ENCODE measurements at places on chromosomes 4 and X. TPM values are rescaled to one million over a fixed set of nuclear protein-coding genes. Genes with fewer than 3 reads are reported as not detected.

DNA sequence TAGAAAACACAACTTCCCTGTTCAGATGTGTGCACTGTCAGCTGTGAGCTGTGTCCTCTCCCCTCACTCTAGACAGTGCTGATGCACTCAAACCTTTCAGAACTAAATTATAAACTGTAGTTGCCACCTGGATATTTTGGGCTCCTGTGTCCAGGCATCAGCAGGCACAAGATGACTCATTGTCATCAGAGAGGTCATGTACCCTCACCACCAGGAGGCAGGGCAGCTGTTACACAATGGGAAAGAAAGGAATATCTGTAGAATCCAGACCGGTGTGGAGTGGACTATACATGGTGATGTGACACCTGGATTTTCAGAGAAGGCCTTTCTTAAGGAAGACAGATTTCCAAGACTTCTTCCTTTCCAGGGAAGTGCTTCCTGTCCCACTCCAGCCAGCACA is 854.4 kb upstream of the AGA start:
- DNase-seq: no peak

- no peak for DNase-seq
Measured at GRCh38 chr4:95998311-95998710, 158.4 kb downstream of the PDHA2 start.

- no peak for DNase-seq
Measured at GRCh38 chr4:182427554-182427953, 184.4 kb downstream of the TENM3 start.

GRCh38 chr4:48226199-48226598 is 43.4 kb downstream of the TEC start:
- DNase-seq: no peak

DNA sequence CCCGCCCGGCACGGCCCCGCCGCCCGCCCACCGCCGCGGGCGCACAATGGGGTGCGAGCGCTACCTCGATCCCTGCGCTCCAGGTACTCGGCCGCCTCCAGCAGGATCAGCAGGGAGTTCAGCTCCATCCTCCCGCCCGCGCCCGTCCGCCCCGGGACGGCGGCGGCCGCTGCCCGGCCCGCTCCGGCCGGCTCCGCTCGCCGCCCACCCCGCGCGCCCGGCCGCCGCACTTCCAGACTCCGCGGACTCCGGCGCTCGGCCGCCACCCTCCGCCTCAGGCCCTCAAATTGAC is at the start of gene MXD4:
Gene MXD4, minus strand, starts transcription at position 257 of the 292 bp plus-strand sequence. Its CDS starts 129 bp downstream, at position 128.
- no peak for DNase-seq

DNA sequence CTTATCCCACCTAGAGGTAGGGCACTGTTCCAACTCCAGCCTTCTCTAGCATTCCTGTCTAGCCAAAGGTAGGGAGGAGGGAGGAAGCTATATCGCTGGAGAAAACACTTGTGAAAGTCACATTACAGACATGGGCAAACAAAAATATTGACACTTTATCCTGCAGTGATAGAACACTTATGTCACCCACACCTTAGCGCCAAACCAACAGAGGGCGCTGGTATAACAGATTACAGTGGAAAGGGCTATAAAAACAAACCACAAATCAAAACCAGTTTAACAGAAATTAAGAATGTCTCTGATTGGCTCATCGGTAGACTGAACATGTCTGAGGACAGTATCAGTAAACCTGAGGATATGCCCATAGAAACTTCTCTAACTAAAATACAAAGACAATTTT is 451.3 kb downstream of the TLL1 start:
- DNase-seq: no peak

GRCh38 chr4:177220376-177220775 is 89.3 kb upstream of the NEIL3 start:
- DNase-seq: no peak

- no peak for DNase-seq
Measured at GRCh38 chr4:181006499-181007260, 1236.5 kb upstream of the TENM3 start.

DNA sequence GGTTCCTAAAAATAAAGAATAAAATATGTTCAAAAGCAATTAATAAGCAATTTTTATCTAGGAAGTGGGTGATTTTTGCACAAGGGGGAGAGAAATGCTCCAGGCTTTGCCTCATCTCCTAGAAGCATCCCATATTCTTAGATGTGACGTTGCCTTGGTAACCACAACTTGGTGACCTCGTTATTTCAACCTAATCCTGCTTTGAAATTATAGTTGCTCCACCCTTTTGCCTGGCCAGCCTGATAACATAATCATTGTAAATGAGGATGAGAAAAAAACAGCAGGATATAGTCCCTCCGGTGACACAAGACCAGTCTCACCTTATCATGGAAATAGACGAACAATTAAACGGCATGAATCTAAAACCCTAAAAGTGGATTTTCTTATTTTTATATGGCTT is 194.4 kb downstream of the QDPR start:
- no peak for DNase-seq

DNA sequence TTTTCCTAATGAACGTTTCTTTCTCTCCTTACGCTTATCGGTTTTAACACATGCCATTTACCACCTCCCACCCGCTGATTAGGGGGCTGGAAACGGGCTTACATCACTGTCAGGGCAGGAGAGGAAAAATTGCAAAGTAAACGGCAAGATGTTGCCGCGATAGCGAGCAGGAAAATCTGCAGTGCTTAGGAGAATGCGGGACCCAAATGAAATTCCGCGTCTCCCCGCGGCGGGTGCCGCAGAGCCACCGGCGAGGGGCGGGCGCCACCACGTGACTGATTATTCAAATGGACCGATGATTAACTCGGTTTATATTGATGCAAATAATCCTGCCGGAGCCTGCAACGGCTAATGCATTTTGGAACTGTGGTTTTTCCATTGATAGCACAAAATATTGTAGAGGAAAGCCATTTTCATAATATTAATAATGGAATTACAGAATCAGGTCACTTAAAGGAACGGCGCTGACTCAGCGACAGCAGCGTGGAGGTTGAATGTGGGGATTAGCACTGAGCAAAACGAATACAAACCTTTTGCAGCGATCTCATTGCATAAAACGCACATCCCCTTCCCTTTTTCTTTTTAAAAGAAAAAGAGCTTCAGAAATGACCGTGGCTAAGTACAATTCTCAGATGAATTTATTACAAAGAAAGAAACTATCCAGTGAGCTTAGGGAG is 224.2 kb downstream of the STIM2 start:
- peak; percentile 19 for DNase-seq

- no peak for DNase-seq
Measured at GRCh38 chrX:154431341-154431740, 2.9 kb downstream of the ATP6AP1 start.

DNA sequence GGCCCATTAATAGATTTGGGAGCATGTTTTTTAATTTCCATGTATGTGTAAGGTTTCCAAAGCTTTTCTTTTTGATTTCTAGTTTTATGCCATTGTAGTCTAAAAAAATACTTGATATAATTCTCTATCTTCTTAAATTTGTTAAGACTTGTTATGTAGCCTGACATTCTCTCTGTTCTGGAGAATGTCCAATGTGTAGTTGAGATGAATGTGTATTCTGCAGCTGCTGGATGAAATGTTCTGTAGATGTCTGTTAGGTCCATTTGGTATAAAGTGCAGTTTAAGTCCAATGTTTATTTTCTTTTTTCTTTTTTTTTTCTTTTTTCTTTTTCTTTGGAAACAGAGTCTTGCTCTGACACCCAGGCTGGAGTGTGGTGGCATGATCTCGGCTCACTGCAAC is 378.5 kb upstream of the MAD2L1 start:
- no peak for DNase-seq

DNA sequence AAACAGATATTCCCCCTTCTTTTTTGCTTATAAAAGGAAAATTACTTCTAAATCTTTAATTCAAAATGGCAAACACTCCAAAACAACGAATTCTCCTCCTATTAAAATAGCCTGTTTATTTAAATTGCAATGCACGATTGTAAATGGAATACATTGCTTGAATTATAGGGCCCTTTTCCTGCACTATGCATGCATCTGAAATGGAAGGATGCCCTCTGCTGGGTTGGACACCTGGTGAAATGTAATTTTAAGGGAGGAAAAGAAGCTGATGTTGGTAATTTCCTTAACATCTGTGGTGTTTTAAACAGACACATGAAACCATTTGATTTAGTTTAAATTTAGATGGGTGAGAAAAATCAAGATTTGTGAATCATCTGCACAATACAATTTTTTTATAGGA is 72.8 kb downstream of the GRXCR1 start:
- DNase-seq: no peak

- no peak for DNase-seq
Measured at GRCh38 chr4:21835712-21836111, 112.9 kb downstream of the KCNIP4 start.

DNA sequence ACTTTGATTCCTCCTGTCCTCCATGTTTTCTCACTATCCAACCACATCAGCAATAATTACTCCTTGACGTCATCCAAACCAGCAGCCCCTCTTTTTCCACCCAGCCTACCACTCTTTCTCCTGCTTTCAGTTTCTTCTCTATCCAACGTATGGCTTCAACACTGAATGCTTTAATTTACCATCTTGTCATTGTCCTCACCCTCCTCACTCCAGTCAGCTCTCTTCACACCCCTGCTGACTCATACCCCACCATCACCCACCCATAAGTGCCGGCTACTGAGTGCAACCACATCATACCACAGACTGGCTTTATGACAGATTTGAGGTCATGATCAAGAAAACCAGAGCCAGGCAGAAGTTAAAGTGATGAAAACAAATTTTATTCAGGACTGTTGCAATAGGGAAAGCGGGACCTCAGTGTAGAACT is 9.8 kb upstream of the ANXA5 start:
- DNase-seq: no peak

GRCh38 chr4:188612659-188613058 is 473.4 kb downstream of the TRIML1 start:
- no peak for DNase-seq

- no peak for DNase-seq
Measured at GRCh38 chr4:39324897-39325613, 41.1 kb downstream of the RFC1 start.

DNA sequence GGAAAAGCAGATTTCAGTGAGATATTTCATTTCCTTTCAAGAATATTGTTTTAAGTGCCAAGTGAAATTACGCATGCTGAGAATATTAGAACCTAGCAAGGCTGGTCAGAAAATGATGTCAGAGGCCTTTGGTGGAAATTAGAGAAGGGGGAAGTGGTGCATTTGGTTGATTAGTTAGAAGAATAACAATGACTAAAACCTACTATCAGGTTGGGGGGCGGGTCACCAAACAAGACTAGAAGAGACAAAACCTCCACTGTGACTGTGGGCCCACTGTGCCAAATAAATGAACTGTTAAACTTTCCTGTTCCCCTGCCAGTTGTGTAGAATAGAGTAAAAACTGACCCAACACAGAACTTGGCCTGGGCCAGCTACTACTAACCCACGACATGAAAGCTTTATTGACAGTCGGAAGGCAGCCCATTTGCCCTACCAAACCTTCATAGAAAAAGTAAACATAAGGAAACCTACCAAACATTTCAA is 2.9 kb downstream of the RAPGEF2 start:
- no peak for DNase-seq

GRCh38 chr4:159273141-159273438 is 170.2 kb downstream of the RAPGEF2 start:
- DNase-seq: no peak

- no peak for DNase-seq
Measured at GRCh38 chr4:110787707-110788106, 164.8 kb upstream of the PITX2 start.

GRCh38 chrX:119685225-119686066 is 7.5 kb downstream of the SEPTIN6 start:
- DNase-seq: peak; percentile 51

- no peak for DNase-seq
Measured at GRCh38 chr4:15333692-15334633, 93.9 kb upstream of the C1QTNF7 start.

- no peak for DNase-seq
Measured at GRCh38 chrX:10288373-10288975, 131.7 kb downstream of the CLCN4 start.

- DNase-seq: no peak
Measured at GRCh38 chr4:79155336-79155735, 170.5 kb downstream of the NAA11 start.

DNA sequence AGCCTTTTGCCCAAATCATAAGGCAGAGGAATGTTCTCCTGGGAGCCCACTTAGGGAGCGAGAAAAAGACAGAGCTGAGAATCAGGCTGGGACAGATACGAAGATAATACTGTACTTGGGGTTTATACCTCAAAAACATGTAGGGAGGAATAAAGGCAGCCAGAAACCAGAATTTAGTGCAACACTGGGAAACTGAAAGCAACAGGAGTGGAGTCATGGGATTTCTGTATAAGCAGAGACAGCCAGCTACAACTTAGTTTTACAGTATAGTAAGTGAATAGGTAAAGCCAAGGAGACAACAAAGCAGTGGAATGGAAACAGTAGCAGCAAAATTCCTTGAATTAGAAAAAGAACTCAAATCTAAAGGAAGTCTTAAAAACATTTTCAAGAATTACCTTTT is 413.2 kb downstream of the FAT4 start:
- DNase-seq: no peak

DNA sequence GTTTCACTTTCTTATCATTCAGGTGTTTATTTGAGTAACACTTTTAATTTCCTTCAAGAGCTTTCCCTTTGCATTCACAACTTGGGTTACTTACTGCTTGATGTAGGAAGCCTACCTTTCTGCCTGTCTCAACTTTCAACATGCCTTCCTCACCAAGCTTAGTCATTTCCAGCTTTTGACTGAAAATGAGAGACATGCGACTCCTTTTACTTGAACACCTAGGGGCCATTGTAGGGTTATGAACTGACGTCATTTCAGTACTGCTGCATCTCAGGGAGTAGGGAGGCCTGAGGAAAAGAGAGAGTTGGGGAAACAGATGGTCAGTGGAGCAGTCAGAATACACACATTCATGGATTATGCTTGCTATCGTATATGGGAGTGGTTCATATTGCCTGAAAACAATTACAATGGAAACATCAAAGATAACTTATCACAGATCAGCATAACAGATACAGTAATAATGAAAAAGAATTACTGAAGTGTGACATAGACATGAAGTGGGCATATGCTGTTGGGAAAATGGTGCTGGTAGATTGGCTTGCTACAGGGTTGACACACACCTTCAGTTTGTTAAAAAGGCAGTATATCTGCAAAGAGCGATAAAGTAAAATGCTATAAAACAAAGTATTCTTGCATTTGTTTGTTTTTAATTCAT is 25.7 kb downstream of the USP53 start:
- DNase-seq: no peak

DNA sequence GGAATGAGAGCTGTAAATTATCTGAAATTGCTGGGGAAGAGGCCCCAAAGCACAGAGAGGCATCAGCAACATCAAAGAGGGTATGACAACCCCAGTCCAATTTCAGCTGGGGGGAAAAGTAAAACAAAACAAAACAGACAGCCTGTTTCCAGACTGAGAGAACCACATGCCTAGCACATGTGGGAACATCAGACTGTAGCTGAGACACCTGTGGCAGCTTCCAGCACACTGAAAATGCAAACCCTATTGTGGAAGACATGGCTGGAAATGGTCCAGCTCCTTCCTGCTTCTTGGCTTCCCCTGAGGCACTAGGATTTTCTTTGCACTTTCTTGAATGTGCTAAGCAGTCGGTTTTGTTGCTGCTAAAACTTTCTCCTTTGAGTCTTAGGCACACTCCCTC is 240.9 kb upstream of the STS start:
- no peak for DNase-seq

Gene MEPE
- not detected for total RNA-seq

Gene POLN
- total RNA-seq: 2.1 TPM

Gene HERC5
- 23.9 TPM for total RNA-seq

Gene ACE2
- total RNA-seq: not detected

Gene IGSF1
- total RNA-seq: not detected

Gene ARAP2
- 54.3 TPM for total RNA-seq

Gene PABPC5
- not detected for total RNA-seq

Gene SOWAHD
- 0.44 TPM for total RNA-seq

Gene CRMP1
- not detected for total RNA-seq

Gene P2RY4
- total RNA-seq: not detected

Gene KDR
- not detected for total RNA-seq

Gene LRCH2
- total RNA-seq: not detected

Gene HPGDS
- not detected for total RNA-seq

All from CD4-positive, alpha-beta T cell (primary cell).